ENCODE measurements at places on chromosomes 5 and 9. TPM values are rescaled to one million over a fixed set of nuclear protein-coding genes. Genes with fewer than 3 reads are reported as not detected.

Gene FRMD3
- 0.33 TPM for total RNA-seq

GRCh38 chr5:95669540-95669939 lies 13.3 kb downstream of the SPATA9 start:
- DNase-seq, result no peak

Gene SPINK4
- not detected for total RNA-seq

GRCh38 chr5:17367256-17367840 lies 130.7 kb upstream of the TAF11L2 start:
- DNase-seq, result no peak

DNA sequence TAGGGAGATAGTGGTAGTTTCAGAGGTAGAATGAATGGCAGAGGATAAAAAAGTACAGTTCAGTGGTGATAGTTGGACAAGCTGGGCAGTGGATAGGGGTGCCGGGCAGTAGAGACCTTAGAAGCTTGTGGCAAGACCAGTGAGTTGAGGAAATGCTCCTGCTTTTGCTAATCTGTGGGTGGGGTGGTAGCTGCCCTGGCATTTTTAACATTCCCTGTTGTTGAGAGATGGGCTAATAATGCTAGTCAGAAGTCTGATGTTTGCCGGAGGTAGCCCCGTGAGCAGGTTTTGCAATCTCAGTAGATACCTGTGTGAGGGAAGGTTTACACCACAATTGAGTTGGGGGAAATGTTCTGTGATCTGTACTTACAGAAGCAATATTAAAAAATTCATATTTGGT lies 91.1 kb downstream of the TRIO start:
- no peak for DNase-seq

DNA sequence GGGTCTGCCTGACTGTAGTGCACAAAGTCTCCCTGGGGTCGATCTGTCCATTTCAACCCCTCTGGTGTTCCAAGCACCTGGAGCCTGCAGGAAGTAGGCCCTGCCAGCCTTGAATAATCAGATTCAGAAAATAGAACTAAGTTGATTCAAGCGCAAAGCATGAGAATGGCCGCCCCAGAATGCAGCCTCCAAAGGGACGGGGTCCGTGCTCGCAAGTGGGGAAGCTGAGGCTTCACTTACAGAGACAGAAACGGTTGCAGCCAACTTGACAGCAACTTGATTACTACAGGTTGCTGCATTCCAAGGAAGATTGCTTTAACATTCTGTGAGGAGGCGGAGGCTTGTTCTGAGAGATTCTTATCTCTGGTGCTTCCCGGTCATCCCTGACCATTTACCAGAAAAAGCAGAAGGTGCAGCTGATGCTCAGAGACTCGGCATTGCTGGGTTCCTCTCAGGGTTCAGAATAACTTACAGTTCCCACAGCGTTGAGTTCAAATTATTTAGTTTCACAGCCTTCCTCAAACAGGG lies 14.9 kb upstream of the LRRC14B start:
- DNase-seq, result no peak

Gene TMEFF1
- not detected for total RNA-seq

DNA sequence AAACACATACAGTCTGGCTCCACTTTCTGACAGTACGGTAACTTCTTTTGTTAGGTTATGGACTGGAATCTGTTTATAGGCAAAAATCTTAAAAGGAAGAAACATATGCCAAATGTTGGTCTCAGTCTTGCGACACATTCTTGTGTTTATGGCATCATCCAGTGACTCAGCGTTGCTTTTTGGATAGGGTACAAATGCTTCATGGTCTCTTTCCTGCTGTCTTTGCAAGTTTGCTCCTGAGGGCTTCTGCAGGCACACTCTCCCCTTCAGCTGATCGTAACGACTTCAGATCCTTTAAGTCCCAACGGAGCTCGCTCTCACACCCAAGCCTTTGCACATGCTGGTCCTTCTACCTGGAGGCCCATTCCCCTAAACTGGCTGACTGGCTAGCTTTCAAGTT lies 23.6 kb upstream of the TNFSF8 start:
- no peak for DNase-seq

Gene OGN
- total RNA-seq, result not detected

DNA sequence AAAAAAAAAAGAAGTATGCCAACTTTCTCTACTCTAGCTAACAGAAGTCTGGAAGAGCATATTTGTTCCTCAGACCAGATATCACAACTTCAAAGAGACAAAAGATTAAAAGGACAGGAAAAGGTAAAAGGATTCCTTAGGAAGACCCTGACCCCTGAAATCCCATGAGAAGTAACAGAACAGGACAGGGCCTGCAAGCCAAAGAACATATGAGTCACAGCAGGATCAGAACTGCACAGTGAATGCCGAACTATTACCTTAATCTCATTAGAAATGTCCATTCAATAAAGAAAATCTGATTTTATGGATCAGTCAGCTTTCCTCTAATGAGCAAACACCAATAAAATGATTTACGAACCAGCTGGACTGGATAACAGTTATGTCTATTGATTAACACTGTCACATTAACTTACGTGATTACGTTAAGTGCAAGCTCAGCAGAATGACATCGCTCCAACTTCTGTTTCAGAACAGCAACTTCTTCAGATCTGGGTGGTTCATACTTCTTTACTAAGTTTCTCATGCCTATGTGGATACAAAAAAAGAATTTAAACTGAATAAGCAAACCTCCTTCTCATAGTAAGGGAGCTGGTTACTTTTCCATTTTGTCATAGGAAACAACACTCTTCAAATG lies 13.6 kb downstream of the CCNH start:
- DNase-seq, result no peak

DNA sequence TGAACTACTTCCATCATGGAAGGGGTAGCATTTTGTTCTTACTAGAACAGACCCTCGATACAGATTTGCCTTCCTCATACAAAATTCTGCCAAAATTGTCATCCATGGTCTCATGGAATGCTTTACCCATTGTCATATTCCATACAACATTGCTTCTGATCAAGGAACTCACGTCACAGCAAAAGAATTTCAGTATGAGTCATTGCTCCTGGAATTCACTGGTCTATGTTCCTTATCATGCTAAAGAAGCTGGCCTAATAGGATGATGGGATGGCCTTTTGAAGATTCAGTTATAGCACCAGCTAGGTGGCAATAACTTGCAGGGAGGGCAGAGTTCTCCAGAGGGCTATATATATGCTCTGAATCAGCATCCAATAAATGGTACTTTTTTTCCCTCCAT lies 18.2 kb upstream of the FNIP1 start:
- no peak for DNase-seq

Data from CD8-positive, alpha-beta T cell (primary cell).